ENCODE measurements at places on chromosomes 1 and 21.

- DNase-seq, result no peak
These were observed 803.1 kb downstream of the USP25 start for GRCh38 chr21:16532840-16533239.

- no peak for DNase-seq
These were observed 32.9 kb downstream of the KIFAP3 start for GRCh38 chr1:170041423-170042192.

- DNase-seq, result no peak
These were observed 61.9 kb upstream of the ADGRL2 start for GRCh38 chr1:81738875-81739274.

- no peak for DNase-seq
These were observed 4.2 kb downstream of the CSTB start for GRCh38 chr21:43771698-43772424.

DNA sequence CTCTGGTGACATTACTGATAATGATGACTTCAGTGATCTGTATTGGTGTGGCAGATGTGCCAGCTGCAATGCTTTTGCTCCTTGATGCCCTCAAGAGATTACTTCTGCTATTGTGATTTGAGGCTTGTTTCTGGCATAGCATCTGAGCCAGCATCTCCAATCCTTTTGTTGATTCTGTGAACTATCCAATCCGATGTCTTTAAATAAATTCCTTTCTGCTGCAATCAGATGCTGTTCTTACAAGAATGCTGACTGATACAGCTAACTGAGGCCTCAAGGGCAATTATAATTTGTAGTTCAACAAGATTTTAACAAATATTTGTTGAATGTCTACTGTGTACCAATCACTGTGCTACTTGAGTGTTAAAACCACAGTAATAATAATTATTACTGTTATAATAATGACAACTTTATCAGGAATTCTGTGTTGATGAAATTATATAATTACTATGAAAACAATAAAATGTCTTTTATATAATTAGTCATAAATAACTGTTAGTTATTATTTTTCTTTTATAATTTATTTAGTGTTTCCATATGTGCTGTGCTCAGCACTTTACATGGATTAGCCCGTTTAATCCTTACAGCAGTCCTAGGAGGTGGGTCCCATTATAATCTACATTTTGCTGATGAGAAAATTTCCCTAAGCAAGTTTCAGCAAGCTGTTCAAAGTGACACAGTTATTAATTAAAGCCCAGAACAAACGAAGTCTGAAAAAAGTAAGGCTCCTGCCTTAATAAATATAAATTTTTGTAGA, 308.2 kb downstream of the BRINP3 start:
- no peak for DNase-seq

GRCh38 chr1:20192364-20192763, 6.0 kb upstream of the PLA2G2C start:
- DNase-seq, result no peak

DNA sequence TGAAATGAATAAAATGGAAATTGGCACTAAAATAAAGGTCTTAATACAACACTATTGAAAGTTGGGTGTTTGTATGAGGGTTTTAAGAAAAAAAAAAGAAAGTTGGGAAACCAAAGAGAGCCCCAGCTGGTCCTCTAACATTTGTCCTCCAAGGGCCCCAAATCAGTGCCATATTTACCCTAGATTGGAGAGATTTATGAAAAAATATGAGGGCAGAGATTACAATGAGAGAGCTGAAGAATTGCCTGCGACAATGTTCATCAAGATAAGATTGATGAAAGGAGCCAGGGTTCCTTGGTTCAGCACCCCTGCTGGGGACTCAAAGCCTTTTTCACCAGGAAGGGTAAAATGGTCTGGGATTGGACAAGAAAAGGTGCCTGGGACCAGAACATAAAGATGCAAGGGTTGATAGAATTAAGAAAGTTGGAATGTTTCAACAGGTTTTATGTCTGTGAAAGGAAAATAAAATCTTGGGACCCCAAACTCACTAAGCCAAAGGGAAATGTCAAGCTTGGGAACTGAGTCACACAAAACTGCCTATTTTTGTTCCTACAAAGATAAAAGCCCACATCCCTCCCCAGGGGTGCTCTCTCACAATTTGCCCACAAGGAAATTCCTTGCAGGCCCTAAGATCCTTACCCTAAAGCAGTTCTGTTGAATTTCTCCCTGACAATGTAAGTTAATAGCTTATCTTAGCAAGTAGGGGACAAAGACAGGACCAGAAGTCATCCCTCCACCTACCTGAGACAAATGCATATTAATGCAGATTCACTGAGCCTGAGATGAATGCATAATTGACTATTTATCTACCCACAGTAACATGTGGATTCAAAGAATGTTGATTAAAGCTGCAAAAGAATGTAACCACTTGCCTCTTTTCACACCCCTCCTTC, 26.8 kb downstream of the CBR1 start:
- no peak for DNase-seq

DNA sequence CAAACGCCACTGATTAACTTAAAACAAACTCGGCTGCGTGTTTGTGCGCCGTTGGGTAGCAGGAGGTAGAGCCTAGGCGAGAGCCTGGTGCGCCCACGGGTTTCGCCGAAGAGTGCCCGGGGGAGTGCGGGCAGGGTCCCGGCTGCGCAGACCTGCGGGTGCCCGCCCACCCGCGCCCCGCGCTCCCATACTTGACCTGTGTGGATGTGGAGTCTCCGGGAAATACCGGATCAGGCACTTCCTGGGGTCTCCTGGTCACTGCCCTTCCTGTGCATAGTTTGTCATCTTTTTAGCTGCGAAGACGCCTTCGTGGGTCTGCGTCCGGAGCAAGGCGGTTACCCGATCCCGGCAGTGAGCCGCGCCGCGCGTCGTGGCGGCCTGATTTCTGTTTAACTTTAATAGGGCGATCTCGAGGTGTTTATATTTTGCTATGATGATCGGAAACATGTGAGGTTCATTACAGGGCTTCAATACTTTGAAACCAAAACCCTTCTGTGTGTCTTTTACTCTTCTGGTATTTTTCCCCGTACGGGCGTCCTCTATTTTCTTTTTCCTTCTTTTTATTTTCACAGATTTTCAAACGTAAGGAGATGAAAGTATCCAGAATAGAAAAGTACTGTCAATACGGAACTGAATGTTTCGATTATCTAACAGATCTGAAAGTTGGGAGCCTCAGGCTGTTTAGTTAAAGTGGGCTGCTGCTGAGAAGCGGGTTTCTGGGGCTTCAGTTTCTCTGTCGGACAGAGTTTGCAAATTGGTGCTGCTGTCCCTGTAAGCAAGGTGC, 15.2 kb downstream of the NR5A2 start:
- no peak for DNase-seq

Data from AG09309 (cell line).